Activated naive CD4-positive, alpha-beta T cell treated with anti-CD3 and anti-CD28 coated beads, Interleukin-2, amount 50 U/mL, for 72 hours (primary cell): ENCODE measurements at places on chromosomes 4 and X. TPM values are rescaled to one million over a fixed set of nuclear protein-coding genes. Genes with fewer than 3 reads are reported as not detected.

- DNase-seq: no peak
These were observed 196.1 kb upstream of the PACRGL start for GRCh38 chr4:20504146-20504545.

- DNase-seq: no peak
These were observed 49.6 kb downstream of the FBXL5 start for GRCh38 chr4:15605537-15605936.

Gene PPP4R3C
- not detected for total RNA-seq

- DNase-seq: no peak
These were observed 44.8 kb downstream of the SHOX start for GRCh38 chrX:675279-675954.

GRCh38 chrX:136162827-136163570 is 15.7 kb downstream of the FHL1 start:
- peak; percentile 54 for DNase-seq

DNA sequence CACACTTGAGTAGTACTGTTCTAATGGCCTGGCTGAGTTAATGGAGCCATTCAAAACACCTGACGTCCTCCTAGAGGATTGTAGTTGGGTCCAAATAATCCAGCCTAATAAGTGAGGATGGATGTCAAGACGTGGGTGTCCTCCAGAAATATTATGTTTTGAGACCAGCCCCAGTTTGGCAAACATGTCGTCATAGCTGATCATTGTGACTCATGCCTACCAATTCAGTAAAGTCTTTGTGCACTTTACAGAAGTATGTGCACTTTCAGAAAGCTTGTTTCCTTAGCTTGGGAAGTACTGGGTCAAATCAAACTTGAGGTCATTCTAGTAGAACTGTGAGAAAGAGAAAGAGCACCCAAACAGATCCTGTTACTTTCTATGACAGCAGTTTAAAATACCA is 37.6 kb upstream of the GLRA2 start:
- no peak for DNase-seq

DNA sequence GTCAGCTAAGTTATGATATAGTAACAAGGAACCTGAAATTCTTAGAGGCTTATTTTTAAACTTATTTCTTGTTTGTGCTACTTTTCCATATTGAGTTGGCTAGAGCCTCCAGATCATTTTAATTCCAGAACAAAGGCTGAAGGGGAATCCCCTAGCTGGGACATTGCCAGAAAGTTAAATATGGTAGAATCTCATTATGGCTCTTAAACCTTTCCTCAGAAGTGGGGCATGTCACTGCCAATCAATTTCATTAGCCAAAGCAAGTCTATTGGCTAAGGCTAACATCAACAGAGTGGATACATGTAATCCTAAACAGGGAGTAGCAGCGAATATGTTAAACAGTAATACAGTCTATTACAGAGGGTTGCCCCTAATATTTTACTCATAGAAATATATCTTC is 47.0 kb downstream of the FTHL17 start:
- DNase-seq: no peak

GRCh38 chr4:85414972-85415371 is 60.0 kb upstream of the ARHGAP24 start:
- DNase-seq: no peak

Gene RAB28
- total RNA-seq: 13.5 TPM

DNA sequence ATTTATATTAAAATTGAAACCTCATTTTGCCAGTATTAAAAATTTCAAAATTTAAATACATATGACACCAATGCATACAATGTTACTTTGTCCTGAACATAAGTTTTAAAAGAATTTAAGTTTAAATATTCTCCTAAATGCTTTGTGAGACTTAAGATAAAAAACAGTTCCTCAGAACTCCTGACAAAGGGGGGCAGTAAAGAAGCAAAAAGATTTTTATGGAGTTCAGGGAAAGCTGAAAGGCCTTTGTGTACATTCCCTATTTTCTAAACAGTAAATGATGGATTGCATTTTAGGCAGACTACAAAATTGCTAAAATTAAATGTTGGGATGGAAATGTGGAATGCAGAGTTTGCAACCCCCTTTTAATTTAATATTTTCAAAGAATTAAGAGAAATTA is 81.7 kb downstream of the SNCA start:
- DNase-seq: no peak

Gene NRK
- total RNA-seq: not detected

Gene CENPVL2
- not detected for total RNA-seq

- no peak for DNase-seq
These were observed 32.7 kb upstream of the RASGEF1B start for GRCh38 chr4:81504112-81505003.

DNA sequence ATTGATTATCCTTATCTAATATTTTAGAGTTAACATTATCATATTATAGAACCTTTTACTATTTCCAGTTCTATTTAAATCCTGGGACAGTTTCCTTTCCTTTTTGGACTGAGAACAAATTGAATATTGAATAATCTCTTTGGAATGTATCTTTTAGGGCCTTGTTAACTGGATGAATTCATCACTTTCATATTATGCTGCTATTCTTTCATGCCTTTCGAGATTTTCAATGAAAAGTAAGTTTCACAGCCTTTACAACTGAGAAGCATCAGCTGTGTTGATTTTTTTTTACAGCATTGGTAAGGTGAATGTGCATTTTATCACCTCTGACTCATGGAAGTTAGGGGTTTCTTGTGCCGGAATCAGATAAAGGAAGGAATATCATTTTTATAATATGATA is 39.6 kb downstream of the PDLIM5 start:
- DNase-seq: no peak

GRCh38 chr4:57866468-57867171 is 756.4 kb upstream of the IGFBP7 start:
- DNase-seq: no peak

DNA sequence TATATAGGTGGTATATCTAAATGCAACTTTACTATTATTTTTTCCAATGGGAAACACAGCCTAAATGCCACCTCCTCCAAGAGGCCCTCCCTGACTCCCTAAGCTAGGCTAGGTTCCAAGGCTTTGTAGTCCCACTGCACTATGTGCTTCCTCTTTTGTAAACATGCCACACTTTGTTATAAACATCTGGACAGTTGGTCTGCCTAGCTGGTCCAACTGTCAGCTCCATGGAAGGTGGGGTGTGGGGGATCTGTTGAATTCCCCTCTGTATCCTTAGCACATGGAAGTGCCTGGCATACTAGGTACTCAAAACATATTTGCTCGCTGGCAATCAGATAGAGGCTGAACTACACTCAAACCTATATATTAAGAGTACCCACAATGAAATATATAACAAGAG is 63.4 kb downstream of the SLC9A7 start:
- no peak for DNase-seq

Gene NHS
- total RNA-seq: 2.7 TPM
